ENCODE measurements at places on chromosomes 2 and 18.

DNA sequence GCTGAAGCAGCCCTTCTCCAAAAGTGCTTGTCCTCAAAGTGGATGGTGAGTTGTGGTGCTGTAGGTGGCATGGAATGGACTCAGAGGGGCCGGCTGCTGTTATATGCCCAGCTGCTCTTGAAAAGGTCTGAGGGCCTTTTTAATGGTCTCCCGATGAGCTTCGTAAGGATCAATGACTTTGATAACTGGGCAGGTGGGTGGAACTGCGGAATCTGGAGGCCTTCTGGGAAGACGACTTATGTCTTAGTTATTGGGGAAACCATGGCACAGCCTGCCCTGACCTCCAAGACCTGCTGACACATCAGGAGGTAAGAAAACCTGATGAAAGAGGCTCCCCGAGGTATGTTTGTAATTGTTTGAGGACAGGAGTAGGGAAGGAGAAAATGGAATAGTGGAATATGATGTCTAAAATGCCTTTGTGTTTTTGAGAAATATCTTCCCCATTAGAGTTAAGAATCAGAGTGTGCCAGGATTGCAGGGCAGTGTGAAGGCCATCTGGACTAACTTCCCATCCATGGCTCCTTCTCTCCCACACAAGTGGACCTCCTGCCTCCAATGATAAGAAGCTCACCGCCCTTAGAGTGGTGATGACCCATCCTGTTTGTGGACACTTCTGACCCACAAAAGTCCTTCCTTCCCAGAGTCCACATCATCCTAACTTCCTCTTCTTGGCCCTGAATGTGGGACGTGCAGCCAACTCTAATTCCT lies 236.1 kb downstream of the FHOD3 start:
- DNase-seq = no peak

GRCh38 chr2:104563398-104563996 lies 290.4 kb upstream of the POU3F3 start:
- DNase-seq = no peak

- DNase-seq = no peak
Observed at GRCh38 chr2:36461039-36461681, 105.6 kb downstream of the CRIM1 start.

DNA sequence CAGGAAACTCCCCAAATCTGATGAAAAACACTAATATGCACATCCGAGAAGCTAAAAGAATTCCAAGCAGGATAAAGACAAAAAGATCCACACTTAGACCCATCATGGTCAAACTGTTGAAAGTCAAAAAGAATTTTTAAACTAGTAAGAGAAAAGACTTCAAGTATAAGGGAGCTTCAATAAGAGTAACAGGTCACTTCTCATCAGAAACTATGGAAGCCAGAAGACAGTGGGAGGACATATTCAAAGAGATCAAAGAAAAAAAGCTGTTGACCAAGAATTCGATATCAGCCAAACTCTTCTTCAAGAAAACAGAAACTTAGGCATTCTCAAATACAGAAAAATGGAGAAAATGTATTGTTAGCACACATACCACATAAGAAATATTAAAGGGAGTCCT lies 50.4 kb downstream of the ZC3H8 start:
- no peak for DNase-seq

DNA sequence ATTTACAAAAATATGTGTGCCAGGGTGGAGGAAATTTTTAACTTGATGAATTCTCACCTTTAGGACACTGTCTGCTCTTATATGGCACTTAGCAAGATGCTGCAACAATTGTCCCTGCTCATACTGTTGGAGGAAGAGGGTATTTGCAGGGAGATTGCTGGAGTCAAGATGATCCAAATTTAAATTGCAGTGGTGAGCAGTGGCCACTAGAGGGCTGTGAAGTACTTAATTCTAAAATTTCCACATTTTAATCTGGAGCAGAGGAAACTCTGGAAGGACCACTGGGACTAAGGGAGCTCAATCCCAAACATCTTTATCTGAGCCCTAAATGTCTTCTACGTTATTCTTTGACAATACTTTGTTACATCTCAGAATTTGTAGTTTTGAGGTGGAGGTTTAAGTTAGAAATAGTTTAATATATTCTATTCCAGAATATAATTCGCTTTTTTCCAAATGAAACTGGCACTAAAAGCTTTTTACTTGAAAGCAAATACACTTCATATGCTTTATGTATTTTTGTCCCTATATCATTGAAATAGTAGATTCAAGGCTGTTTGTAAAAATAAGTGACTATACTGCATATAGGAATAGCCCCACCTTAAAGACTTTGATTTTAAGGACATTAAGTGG lies 33.0 kb upstream of the PTH2R start:
- no peak for DNase-seq

DNA sequence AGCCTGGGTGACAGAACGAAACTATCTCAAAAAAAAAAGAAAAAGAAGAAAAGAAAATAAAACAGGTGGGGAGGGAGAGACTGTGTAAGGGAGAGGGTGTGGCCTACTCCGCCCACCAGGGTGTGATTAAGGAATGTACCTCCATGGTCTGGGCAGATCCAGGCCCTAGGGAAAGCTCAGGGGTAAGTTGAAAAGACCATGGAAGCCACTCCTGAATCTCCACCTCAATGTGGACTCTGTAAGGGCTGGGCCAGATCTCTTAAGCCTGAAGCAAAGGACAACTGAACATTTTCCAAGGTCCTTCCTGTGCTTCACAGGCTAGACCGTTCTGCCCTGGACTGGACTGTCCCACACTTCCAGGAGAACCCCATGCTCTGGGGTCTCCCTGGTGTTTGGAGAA lies 9.7 kb upstream of the ATG16L1 start:
- DNase-seq = no peak
